ENCODE measurements at places on chromosomes 5 and 9.

GRCh38 chr5:10691826-10692785 is 68.9 kb downstream of the DAP start:
- DNase-seq = no peak

DNA sequence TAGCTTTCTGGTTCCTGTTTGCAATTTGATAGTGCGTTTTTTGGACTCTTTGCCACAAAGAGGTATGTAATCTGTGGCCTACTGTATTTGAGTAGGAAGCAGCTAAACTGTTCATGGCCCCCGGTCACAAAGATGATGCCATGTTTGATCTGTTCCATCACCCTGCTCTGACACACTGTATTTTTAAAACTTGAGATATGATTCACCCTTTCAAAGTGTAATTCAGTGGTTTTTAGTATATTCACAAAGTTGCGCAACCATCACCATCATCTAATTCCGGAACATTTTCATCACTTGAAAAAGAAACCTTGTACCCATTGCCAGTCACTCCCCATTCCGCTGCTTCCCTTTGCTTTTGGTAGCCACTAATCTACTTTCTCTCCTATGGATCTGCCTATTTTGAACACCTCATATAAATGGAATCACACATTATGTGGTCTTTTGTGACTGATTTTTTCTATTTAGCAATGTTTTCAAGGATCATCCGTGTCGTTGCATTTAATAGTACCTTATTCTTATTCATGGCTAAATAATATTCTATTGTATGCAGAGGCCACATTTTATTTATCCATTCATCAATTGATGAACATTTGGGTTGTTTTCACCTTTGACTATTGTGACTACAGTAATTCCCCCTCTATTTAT is 141.6 kb downstream of the NR3C1 start:
- DNase-seq = peak; percentile 81

DNA sequence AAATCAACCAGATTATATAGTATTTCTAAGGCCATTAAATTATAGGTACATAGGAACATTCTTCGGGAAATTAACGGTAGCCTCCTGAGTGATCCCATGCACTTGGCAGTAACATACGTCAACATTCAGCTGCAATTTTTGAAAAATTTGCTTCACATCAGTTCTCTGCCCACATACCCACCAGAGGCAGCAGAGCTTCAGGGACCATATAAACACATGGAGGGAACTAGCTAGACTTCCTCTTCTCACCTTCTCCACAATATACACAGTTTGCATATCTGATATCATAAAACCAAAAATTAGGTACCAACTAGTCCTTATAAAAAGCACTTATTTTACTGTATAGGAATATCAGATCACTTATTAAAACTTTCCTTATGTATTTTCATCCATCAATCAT is 4.8 kb downstream of the PSIP1 start:
- no peak for DNase-seq

DNA sequence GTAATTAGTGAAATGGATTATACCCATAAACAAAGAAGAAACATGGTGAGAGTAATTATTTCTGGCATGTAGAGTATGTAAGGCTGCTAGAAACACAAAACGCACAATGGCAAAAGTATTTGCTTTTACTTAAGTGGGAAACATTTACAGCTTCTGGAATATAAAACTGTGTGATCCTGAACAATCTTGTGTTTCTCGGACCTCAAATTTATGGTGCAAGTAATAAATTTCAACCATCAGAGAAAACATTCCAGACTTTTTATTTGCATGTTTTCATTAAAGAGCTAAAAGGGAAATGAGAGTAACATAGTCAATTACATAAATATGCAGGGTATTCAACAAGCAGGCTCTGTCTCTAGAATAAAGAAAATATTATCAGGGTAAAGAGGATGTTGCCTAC is 17.2 kb upstream of the PRR16 start:
- no peak for DNase-seq

DNA sequence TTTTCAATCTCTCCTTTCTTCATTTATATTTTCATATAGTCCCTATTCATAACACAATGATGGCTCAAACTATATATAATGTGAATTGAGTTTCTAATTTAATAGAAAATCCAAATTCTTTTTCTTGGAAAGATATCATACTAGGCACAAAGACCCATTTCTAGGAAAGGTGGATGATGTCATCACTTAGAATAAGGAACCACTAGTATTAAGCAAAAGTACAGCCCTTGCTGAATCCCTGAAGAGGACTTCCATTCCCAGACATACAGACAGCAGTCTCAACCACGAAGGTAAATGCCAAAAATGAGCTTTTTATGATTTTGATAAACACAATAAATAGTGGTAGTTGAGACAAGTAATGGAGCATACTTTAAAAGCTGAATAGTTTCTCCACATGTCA is 210.0 kb downstream of the FBN2 start:
- no peak for DNase-seq

- no peak for DNase-seq
Observed at GRCh38 chr9:94644543-94644942, 5.2 kb upstream of the FBP1 start.

GRCh38 chr9:113516840-113517577 is 53.5 kb downstream of the RGS3 start:
- no peak for DNase-seq

- peak; percentile 61 for DNase-seq
Observed at GRCh38 chr9:35954942-35955546, 2.9 kb downstream of the OR2S2 start.

- no peak for DNase-seq
Observed at GRCh38 chr5:113266227-113266912, 168.4 kb downstream of the TSSK1B start.

DNA sequence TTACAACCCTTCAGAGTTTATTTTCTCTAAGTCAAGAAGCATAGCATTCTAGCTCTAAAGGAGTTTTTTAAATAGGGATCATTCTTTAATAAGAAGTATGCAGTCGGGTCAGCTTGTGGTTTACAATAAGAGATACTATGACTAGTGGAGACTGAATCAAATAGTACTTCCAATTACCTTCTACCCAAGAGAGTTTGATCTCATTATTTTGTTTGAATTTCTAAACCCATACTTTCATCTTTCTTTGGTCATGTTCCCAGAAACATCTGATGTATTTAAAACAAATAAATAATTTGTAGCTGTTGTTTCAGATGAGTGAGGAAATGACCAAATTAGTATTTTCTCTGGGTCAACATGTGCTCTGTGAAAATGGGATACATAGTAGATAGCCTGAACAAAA is 160.2 kb upstream of the CDH6 start:
- DNase-seq = no peak

GRCh38 chr9:90956026-90956810 is 154.6 kb downstream of the SYK start:
- DNase-seq = no peak

GRCh38 chr9:95736370-95736769 is 139.1 kb upstream of the ERCC6L2 start:
- DNase-seq = no peak

All from skeletal muscle cell (primary cell).